SK-N-DZ (cell line): ENCODE measurements at places on chromosomes 3 and 15.

DNA sequence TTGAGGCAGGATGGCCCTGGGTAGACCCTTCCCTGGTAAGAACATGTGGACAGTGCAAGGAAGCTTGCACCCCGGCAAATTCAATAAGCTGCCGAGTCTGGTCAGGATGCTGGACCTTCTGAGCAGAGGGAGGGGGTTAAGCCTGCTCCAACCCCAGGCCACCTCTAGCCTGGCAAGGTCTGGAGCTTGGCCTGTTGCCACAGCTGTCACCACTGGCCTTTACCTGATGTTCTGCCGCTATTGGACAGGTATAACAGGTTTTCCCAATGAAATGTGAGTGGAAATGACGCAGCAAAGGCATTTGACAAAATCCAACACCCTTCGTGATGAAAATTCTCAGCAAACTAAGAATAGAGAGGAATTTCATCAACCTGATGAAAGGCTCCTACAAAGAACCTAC is 699 bp upstream of the MESP1 start:
- DNase-seq, result no peak

DNA sequence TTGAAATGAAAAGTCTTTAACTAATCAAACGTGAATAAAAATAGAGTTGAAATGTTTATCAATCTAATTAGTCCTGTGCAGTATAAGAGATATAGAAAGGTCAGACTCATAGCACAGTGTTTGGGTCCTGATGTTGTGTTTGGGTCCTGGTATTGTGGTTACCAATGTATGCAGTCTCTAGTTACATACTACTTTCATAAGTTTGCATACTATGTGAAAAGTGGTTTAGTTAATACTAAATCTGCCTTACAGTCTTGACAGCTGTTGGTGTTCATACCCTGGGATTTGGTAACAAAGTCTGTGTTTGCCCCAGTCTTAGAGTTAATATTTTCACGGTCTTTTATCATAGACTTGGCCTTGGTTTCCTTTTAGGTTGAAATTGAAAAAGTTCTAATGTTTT is 41.7 kb downstream of the KIF15 start:
- DNase-seq, result no peak

DNA sequence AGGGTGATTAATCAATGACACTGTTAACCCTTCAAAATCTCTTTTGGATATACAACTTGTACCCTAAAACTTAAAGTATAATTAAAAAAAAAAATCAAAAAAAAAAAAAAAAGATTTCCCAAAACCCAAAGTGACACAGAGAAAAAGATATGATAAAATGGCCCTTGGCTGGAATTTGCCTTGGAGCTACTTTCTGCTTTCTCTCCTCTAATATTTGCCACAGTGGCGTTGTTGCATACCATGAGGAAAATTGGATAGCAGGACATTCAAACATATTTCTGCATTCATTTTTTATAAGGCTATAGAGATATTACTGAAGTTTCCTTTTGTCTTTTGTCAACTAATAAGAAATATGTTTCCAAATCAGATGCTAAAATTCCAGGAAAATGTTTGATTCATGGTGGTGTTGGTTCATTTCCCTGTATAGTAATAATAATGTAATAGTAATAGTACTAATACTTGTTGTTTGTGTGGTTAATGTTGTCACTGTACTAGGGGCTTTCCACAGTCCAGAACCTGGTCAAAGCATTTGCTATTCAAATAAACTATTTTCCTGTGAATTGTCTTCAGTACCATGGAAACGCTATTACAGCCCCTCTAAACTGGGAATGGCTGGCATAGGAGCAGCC is 441.3 kb upstream of the THBS1 start:
- DNase-seq, result no peak

- DNase-seq, result no peak
Measured at GRCh38 chr3:152346740-152347139, 78.0 kb downstream of the MBNL1 start.
